Stimulated activated CD4-positive, alpha-beta T cell treated with anti-CD3 and anti-CD28 coated beads, Interleukin-4, amount 100 ng/mL, for 48 hours (primary cell): ENCODE measurements at places on chromosomes 12 and 14.

- DNase-seq, result no peak
Observed at GRCh38 chr14:87312894-87313205, 680.1 kb downstream of the GALC start.

- no peak for DNase-seq
Observed at GRCh38 chr14:54047645-54048308, 91.2 kb upstream of the BMP4 start.

DNA sequence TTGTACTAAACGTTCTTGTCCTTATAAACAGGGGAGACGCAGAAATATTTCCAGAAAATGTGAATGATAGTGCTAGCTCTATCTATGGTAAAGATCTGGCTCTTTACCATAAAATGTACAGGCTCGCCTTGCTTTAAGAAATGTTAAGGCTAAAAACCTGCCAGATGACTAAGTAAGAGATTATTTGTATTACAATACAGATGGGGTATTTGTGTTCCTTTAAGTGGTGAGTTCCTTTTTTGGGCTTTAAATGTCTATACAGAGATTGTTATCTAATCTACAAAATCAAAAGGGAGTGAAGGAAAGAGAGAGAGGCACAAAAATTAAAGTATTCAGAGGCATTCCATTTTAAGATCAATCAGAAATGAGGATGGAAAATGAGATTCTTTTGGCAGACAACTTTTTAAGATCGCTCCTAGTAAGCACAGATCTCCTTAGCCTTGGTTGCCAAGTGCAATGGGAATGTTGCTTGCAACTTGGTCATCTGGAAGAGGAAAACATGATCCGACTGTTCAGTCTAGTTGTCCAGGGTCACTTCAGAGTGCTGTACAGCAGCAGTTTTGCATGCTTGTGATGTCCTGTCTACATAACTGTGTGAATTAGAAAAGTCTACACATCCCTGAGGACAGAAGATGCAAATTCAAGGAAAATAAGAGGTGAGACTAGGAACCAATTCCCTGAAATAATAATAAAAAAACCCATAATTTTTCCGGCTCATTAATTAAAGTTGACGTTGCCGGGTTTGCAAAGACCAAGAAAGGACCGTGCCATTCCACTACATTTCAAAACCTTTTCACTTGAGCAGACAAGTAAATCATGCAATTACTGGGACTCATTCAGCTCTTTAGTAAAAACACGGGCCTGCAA lies 380.8 kb downstream of the EGLN3 start:
- DNase-seq, result no peak

- no peak for DNase-seq
Observed at GRCh38 chr14:45650754-45651153, 397.8 kb upstream of the MIS18BP1 start.

DNA sequence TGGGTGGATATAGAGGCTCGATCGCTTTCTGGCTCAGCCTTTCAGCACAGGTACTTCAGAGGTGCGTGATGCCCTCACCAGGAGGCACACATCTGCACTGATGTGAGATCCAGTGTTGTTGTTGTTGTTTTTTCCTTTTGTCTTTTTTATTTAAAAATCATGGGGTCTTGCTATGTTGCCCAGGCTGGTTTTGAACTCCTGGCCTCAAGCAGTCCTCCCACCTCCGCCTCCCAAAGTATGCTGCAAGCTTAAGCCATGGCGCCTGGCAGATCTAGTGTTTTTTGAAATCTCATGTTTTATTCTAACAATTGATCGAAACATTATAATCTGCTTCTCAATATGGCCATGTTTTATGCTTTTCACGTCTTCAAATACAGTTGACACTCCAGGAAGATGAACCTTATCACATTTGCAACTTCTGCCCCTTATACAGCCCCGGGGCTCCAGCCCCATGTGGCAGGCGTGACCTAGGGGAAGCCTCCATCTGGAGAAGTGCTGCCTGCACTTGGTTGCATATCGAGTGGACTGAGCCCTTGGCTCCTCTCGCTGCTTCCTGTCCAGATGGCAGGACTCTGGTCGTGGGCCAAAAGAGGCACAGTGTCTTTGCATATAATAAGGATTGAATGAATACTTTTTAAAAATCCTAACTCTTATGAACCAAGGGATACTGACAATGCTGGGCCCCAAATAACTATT lies 71.7 kb downstream of the TRAF3 start:
- no peak for DNase-seq

DNA sequence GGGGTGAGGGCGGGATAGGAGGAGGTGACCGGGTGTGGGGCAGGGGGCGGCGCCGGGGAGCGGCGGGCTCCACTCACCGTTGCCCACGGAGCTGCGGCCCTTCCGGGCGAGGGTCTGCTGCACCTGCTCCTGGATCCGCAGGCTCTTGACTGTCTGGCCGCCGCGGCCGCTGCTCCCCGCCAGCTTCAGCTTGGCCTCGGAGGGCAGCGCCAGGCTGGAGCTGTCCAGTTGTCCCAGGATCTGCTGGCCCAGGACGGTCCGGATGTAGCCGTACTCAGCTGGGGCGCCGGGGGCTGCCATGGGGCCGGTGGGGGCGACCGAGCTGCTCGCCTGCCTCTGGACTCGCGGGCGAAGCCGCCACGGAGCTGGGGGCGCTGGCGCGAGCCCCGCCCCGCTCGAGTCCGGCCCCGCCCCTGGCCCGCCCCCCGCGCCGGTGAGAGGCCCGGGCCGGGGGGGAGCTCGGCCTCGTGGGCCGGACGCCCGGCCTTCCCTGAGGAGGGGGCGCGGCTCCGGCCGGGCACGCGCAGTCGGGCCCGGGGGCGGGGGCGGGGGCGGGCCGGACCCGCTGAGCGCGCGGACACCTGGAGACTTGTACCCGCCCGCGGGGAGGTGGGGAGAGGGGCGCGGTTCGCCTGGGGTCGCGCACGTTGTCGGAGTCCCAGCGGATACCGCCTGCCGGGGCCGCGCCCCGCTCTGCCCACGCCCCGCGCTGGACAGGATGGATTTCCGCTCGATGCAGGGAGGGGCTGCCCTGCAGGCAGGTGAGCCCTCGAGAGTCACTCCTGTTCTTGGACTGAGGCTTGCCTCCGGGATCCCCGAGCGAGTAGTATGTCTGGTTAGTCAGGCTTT lies at the start of gene PKP2:
TSS of gene PKP2 (minus strand) at position 346 of the 849 bp plus-strand sequence. CDS start at position 300, 46 bp downstream.
- no peak for DNase-seq

GRCh38 chr14:24247422-24247821 lies 5.0 kb upstream of the TINF2 start:
- DNase-seq, result no peak

DNA sequence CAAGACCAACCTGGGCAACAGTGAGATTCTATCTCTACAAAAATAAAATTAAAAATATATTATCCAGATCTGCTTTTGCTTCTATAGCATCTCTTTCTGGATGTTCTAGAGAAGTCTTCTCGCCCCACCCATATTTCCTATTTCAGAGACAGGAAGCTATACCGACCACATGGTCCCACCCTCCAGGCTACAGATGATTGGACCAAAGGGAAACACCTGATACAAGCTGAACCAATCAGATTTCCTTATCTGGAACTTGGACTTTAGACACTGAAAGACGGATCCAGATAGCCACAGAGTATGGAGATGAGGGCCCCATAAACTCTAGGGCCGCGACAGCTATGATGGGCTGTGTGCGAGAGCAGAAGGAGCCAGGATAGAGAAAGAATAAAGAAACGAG lies 48.7 kb downstream of the CCDC60 start:
- no peak for DNase-seq

DNA sequence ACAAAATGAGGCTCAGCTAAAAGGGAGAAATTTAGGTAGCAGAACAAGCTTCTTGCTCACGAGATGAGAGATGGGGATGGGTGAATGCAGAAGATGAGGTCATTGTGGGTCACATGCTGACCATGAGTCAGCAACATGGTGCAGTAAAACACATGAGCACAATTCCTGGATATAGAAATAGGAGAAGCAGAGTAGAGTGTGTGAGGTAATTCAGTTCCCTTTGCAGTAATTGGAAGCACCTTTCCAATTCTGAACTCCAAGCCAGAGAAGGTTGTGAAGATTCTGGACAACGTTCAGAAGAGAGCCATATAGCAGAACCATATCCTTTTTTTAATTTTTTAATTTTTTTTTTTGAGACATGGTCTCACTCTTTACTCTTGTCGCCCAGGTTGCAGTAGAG lies 62.0 kb upstream of the LMNTD1 start:
- DNase-seq, result no peak

- no peak for DNase-seq
Observed at GRCh38 chr12:67202011-67202677, 67.0 kb upstream of the CAND1 start.

- no peak for DNase-seq
Observed at GRCh38 chr12:10501030-10501429, 4.7 kb upstream of the EIF2S3B start.

GRCh38 chr12:69471076-69471430 lies 865 bp downstream of the FRS2 start:
- DNase-seq, result no peak

- no peak for DNase-seq
Observed at GRCh38 chr14:29166507-29166906, 399.9 kb downstream of the FOXG1 start.

- DNase-seq, result no peak
Observed at GRCh38 chr12:1908758-1909157, 9.7 kb downstream of the CACNA2D4 start.

DNA sequence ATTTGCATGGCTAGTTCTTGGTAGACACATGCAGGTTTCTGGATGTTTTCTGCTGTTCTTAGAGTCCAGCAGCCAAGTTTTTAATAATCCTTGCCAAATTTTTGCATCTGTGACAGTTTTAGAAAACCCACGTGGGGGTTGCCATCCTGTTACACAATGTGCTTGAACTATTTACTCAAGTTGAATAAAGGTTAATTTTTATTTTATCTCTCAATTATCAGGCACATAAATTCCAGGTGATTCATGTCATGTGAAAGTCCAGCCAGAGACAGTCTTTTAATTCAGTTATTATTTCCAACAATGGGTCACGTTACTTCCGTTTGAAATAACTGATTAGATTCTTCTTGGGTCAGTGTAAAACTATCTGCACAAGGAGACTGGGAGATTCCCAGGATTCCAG lies 15.7 kb downstream of the MYRFL start:
- no peak for DNase-seq

- DNase-seq, result no peak
Observed at GRCh38 chr12:117850048-117850447, 118.7 kb downstream of the KSR2 start.

GRCh38 chr14:33964599-33965317 lies 13.9 kb upstream of the EGLN3 start:
- no peak for DNase-seq

GRCh38 chr12:11795913-11796459 lies 146.5 kb downstream of the ETV6 start:
- no peak for DNase-seq

DNA sequence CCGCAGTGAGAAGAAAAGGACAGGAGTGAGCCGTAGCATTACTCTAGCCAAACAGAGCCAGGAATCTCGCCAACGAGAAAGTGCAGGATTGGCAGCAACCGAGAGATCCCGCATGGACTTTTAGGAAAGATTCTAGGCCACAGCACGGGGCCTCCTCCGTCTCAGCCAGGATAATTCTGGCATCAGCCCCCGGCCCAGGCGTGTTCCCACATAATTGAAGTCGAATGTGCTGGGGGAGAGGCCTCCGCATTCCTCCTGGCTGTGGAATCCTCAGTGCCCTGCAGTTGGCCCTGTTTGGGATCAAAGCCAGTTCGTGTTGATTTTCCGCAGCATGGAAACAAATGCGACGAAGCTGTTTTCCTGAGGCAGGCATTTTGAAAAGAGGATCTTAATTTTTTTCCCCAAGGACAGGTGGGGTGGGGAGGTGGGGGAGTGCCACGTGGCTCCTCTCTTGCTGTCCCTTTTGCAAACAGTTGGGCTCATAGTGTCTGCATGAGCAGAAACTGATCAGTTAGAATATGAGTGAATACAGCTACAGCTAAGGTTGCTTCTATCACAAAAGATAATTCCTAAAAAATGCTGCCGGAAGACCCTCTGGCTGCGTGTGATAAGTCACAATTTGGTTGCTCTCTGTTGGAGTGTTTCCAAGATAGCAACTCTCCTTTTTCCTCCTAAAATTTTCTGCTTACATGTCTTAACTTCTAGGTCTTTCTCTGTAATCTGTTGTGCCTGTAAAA lies 37.3 kb upstream of the ATXN2 start:
- DNase-seq, result no peak

- DNase-seq, result no peak
Observed at GRCh38 chr12:27618836-27619235, 77.4 kb upstream of the REP15 start.
